Stimulated activated CD4-positive, alpha-beta T cell treated with anti-CD3 and anti-CD28 coated beads, Interleukin-1b, Interleukin-23, amount 100 ng/mL, for 24 hours (primary cell): ENCODE measurements at places on chromosomes 4 and X.

- no peak for DNase-seq
Observed at GRCh38 chr4:169099771-169100180, 89.7 kb upstream of the CBR4 start.

- no peak for DNase-seq
Observed at GRCh38 chrX:42869659-42870476, 91.9 kb upstream of the PPP1R2C start.

GRCh38 chr4:182427554-182427953 lies 184.4 kb downstream of the TENM3 start:
- DNase-seq, result no peak

GRCh38 chr4:51907006-51907669 lies 64.2 kb downstream of the DCUN1D4 start:
- no peak for DNase-seq

GRCh38 chr4:111671756-111672155 lies 473.5 kb upstream of the FAM241A start:
- DNase-seq, result no peak

GRCh38 chrX:46913667-46914066 lies 1.4 kb downstream of the JADE3 start:
- DNase-seq, result no peak

DNA sequence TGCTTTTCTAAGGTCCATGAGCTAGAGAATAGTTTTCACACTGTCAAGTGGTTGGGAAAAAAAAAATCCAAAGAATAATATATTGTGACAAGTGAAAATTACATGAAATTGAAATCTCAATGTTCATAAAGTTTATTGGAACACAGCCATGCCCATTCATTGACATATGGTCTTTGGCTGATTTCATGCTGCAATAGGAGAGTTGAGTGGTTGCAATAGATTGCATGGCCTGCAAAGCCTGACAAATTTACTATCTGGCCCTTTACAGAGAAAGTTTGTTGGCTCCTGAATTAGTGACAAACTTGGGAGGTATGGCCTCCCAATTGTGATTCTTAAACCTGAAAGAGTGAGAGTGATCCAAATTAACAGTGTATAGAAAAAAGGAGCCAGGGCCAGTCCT lies 115.5 kb upstream of the FAM9C start:
- DNase-seq, result no peak

DNA sequence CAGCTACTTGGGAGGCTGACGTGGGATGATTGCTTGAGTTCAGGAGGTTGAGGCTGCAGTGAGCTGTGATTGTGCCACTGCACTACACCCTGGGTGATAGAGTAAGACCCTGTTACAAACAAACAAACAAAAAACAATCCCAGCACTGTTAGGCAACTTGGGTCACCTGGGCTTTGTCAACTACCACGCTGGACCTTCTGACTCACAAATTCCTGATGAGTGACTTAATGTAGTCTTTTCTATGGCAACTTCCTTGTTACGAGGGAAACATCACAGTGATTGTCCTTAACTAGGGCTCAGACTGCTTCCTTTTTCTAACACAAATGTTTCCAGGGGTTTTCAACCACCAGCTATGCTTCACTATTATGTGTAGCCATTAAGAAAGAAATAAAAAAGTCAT lies 128.8 kb upstream of the GPC4 start:
- DNase-seq, result no peak

DNA sequence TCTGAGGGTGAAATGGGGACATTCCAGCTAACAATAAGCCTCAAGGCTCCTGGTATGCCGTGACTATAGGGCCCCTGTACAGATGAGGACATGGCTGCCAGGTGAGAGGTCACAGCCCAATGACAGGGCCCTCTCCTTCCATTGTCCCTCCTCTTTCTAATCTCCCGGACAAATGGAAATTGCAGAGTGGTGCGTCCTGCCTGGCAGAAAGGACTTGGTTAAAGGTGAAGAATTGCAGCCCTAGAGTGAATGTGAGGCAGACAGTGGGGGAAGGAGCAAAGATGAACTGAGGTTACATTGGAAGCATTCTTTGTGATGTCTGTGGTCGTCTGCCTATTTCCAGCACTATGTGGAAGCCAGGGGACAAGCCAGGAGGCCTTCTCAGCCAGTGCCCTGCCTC lies 6.7 kb upstream of the UCP1 start:
- DNase-seq, result no peak
